ENCODE measurements at places on chromosomes 16 and 17.

DNA sequence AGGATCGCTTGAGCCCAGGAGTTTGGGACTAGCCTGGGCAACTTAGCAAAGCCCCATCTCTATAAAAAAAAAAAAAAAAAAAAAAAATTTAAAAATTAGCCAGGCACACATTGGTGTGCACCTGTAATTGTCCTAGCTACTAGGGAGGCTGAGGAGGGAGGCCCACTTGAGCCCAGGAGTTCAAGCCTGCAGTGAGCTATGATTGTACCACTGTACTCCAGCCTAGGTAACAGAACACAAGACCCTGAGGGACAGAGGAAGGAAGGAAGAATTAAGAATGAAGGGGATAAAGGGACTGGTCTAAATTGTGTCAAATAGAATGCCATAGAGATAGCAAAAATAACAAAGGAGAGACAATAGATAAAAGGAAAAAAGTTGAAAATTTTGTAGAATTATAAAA, 102.8 kb downstream of the TRIM37 start:
- DNase-seq: no peak

GRCh38 chr16:48014349-48015135, 141.3 kb downstream of the ABCC12 start:
- no peak for DNase-seq

DNA sequence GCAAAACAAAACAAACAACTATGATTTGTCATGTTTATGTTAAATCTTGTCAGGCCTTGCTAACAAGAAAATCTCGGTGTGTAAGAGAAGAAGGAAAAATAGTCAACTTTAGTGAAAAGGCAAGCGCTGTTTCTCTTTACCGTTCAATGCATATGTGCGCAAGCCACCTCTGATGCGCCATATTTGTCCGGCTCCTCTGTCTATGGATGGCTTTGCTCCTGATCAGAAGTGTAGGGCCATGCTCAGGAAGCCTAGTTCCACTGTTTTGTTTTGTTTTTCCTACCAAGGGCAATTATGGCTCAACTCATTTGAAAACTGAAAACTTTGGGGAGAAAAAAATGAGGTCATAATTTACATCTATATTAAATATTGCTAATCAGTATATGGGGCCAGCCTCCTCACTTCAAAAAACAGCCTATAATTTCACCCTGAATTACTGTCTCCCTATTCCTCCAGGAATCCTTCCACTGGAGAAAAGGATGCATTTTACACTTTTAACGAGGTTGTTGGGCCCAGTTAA, 4.5 kb downstream of the MAF start:
- DNase-seq: no peak

- DNase-seq: no peak
Observed at GRCh38 chr17:46742565-46743270, 75.8 kb downstream of the WNT3 start.

DNA sequence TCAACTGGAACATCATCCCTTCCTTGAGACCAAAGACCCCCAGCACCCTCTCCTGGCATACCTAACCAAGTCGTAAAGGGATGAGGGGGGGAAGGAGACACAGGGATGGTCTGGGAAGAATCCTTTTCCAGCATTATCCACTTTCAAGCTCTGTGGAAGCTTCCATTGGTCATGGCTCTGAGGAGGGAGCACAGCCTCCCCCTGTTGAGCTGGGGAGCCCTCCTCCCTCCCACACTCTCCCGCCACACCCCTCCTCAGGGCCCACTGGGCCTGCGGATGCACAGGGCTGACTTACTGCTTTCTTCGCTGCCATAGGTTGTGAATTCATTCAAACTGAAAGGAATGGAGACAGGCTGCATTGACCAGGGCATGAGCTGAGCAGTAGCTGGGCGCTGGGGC, 12.4 kb downstream of the CSF3 start:
- no peak for DNase-seq

DNA sequence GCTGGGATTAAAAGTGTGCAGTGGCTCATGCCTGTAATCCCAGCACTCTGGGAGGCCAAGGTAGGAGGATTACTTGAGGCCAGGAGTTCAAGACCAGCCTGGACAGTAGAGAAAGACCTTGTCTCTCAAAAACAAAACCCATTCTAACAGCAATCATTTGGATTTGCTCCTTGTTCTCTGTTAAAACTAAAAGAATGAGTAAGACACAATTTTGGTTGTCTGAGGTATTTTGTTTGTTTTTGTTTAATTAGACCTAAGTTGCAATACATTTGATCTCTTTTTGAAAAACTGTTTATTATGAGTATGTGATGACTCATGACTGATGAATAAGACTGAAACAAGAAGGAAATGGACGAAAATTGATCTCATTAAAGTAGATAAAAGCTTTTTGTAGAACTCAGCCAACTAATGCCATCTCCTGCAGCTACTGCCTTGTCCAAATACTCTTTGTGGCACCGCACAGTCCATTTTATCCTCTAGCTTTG, 29.0 kb downstream of the GLG1 start:
- DNase-seq: no peak

All from activated gamma-delta T cell (primary cell).